ENCODE measurements at places on chromosomes 11 and 22. TPM values are rescaled to one million over a fixed set of nuclear protein-coding genes. Genes with fewer than 3 reads are reported as not detected.

Gene RAC2
- total RNA-seq = 6.0 TPM

GRCh38 chr11:13880634-13881033 is 81.9 kb upstream of the SPON1 start:
- ATAC-seq = no peak

DNA sequence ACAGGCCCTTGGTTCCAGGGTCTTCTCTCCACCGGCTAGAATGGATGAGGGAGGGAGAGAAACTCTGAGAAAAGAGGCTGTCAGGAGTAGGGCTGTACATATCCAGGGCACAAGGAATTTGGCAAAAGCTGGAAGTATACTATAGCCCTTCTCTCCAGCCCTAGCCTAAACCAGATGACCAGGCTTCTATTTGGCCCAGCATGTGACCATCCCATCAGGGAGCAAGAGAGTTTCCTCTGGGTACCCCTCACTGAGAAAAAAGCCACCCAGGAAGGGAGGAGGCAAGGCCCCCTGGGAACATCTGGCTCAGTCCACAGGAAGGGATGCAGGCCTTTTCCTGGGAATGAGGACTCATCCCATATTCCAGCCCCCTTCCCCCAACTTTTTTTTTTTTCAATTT is 8.3 kb downstream of the CD44 start:
- no peak for ATAC-seq

Gene TYR
- not detected for total RNA-seq

Gene ART5
- not detected for total RNA-seq

- no peak for ATAC-seq
Measured at GRCh38 chr11:16606784-16607674, 131.4 kb upstream of the C11orf58 start.

Gene KRTAP5-9
- total RNA-seq = not detected

GRCh38 chr11:12893787-12894672 is 115.1 kb upstream of the RASSF10 start:
- ATAC-seq = peak; percentile 45

GRCh38 chr11:64226507-64227051 is 505 bp downstream of the NUDT22 start:
- peak; percentile 27 for ATAC-seq

GRCh38 chr22:45399712-45400445 is 13.5 kb downstream of the SMC1B start:
- ATAC-seq = no peak

DNA sequence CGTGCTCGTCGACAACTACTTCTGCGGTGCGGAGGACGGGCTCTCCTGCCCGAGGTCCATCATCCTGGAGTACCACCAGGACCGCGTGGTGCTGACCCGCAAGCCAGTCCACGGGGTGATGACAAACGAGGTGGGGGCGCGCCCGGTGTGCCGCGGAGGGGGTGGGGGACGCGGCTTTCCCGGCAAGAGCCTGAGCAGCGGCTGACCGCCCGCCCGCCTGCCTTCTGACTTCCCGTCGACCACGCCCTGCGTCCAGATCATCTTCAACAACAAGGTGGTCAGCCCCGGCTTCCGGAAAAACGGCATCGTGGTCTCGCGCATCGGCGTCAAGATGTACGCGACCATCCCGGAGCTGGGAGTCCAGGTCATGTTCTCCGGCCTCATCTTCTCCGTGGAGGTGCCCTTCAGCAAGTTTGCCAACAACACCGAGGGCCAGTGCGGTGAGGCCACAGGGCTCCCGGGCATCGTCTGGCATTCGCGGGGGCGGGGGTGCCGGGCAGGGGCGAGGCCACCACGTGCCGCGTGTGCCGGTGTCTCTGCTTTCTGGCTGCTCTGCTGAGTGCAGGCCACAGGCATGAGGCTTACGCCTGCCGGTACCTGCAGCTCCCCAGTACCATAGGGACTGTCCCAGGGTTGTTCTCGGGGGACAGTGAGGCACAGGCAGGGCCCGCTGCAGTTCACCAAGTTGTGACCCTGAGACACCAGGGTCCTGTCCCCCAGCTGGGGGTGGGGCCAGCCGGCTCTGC is 28.5 kb upstream of the MUC5B start:
- ATAC-seq = no peak

DNA sequence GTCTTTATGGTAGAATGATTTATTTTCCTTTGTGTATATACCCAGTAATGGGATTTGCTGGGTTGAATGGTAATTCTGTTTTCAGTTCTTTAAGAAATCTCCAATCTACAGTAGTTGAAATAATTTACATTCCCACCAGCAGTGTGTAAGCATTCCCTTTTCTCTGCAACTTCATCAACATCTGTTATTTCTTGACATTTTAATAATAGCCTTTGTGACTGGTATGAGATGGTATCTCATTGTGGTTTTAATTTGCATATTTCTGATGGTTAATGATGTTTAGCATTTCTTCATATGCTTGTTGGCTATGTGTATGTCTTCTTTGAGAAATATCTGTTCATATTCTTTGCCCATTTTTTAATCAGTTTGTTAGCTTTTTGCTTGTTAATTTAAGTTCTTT is 901.2 kb downstream of the METTL15 start:
- no peak for ATAC-seq

DNA sequence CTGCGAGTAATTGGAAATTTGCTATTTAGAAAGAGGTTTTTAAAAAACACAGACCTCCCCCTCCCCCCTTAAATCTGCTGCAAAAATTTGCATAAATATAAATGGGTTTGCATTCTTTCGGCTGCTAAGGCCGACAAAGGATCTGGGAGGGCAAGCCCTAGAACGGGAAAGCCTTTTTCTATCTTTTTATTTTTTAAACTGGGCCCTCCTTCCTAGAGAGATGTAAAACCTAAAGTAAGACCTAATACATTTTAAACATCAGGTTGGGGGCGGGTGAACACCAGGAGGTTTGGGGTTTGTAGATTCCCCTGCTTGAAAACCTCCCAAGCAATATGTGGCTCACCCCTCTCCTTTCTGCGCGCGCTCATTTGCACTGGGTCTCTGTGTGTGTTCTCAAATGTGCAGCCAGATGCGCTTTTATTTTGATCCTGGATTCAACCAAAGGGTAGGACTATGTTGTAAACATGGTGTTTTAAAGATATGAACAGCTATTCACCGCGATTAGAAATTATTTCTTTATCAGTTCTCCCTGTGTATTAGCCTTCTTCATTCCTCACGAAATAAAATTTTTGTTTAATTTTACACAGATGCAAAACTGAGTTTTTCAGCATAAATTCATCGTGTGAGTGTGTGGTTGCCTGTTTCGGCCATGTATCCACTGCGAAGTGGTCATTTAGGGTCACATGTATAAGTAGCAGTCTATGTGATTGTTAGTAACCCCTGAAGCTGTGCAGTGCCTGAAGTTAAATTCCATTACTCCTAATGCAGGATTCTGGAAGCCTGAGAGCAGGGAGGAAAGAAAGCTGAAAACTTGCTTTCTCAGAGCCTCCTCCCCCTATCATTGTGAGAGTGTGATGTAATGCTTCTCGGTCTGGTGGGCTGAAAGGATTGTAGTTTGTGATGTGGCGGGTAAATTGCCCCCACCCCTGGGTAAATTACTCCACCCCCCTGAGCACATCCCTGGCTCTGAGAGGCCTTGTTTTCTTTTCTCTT is 988 bp downstream of the TNRC6B start:
- ATAC-seq = no peak

GRCh38 chr11:65744026-65744698 is 23.6 kb upstream of the RNASEH2C start:
- ATAC-seq = no peak

DNA sequence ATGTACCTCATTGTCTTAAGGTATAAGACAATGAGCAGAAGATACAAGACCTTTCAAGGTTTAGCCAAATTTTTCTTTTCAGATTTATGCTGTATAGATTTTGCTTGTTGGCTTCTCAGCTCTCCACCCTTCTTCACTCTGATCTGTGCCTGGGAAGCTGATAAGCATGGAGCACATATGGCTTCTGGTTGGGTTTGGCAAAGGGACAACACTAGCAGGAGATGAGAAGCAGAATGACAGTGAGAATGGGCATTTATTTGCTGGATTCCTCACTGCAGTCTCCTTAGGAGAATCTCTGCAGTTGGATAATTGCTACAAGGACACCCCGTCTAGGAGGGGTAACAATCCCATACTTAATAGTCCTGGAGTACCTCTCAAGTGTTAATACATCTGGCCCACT is 474.8 kb upstream of the CCDC90B start:
- no peak for ATAC-seq

Gene FHIP1B
- total RNA-seq = 13.0 TPM

DNA sequence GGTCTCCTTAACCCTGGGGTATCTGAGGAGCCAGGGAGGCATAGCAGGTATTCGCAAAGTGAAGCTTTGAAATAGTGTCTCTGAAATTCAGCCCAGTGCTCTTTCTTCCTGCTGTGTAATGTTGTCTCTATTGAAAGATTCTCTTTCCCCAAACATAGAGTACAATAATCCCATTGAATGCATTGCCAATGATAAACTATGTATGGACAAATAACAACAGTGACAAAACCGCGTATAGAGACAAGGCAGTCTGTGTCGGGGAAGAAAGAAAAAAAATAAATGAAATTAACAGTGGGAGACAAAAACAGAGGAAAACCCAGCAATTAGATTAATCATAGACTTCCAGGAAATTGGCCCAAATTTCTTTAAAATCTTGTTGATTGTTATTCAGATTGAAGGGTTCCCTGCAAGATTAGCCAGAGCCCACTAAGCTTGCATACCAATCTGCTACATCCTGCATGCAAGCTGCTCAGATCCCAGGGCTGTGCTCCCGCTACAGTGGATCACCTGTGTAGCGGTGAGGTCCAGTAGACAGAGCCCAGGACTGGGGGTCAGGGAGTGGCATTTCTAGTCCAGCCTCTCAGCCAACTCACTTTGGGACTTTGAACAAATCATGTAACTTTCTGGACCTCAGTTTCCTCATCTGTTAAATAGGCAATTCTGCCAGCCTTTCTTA is 492.8 kb downstream of the INSC start:
- ATAC-seq = no peak

Gene HSPB2
- total RNA-seq = 0.78 TPM

Gene HNRNPUL2
- 33.0 TPM for total RNA-seq

Gene OPCML
- 0.31 TPM for total RNA-seq

- no peak for ATAC-seq
Measured at GRCh38 chr22:40634119-40634903, 2.2 kb downstream of the MRTFA start.

DNA sequence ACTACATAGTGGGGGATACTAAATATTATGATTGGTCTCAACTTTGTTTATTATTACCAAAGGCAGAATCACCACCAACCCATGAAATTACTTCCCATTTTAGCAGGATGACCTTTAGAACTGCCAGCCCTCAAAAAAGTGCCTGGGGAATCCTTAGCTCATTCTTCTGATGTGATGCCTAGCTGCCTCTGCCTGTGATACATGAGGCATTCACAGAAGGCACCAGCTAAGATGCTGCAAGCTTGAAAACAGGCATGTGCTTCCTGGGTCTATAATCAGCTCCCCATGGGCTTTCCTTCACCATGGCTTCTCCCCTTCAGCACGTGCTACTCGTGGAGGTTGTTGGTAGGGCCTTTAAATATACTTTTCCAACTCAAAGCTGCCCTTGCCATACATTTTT is 50.4 kb upstream of the ARHGAP20 start:
- ATAC-seq = no peak

Gene KRTAP5-10
- total RNA-seq = not detected

Gene IGF2
- 8.7 TPM for total RNA-seq

GRCh38 chr11:69377953-69378302 is 84.0 kb downstream of the MYEOV start:
- no peak for ATAC-seq

Gene OR4C6
- not detected for total RNA-seq

GRCh38 chr11:1930462-1930830 is 10.9 kb downstream of the TNNT3 start:
- peak; percentile 37 for ATAC-seq

Gene GPHA2
- not detected for total RNA-seq

Gene OR52I2
- total RNA-seq = not detected

DNA sequence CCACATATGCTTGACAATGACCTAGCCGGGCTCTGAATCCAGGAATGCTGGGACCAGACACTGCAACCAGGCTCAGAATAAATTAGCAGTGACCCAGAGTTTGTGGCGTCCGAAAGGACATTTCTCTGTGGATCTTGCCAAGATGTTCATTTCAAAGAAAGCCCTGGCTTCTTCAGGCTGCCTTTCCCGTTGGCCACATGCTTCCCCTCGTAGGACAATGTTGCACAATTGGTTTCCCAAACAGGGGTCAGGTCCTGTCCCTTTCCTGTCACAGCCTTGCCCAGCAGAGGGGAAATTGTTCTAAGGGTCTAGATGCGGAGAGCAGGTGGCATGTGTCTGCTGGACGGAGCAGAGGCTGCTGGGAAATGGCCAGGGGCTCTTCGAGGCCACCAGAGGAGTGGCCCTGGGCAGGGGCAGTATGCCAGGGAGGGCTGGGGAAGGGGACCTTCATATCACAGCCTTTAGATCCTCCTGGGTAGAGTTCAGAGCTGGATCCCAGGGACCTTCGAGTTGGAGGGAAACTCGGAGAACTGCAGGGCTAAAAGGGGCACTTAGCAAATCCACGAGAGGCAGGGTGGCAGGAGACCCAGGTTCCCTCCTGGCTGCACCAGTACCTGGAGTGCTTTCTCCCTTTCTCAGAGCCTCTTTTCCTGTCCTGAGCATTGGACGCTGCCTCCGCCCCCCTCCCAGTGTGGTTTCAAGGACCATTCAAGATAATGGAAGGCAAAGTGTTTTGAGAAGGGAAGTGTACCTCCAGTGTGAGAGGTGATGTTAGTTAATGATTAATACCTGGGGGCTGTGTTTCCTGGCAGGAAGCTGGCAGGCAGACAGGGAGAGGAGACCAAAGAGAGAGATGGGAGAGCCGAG is 42.3 kb downstream of the C11orf96 start:
- ATAC-seq = no peak

Gene EED
- total RNA-seq = 11.7 TPM

Gene PRG2
- total RNA-seq = not detected

- ATAC-seq = no peak
Measured at GRCh38 chr22:48088926-48089536, 1326.6 kb downstream of the TBC1D22A start.

Gene GPR152
- total RNA-seq = not detected

DNA sequence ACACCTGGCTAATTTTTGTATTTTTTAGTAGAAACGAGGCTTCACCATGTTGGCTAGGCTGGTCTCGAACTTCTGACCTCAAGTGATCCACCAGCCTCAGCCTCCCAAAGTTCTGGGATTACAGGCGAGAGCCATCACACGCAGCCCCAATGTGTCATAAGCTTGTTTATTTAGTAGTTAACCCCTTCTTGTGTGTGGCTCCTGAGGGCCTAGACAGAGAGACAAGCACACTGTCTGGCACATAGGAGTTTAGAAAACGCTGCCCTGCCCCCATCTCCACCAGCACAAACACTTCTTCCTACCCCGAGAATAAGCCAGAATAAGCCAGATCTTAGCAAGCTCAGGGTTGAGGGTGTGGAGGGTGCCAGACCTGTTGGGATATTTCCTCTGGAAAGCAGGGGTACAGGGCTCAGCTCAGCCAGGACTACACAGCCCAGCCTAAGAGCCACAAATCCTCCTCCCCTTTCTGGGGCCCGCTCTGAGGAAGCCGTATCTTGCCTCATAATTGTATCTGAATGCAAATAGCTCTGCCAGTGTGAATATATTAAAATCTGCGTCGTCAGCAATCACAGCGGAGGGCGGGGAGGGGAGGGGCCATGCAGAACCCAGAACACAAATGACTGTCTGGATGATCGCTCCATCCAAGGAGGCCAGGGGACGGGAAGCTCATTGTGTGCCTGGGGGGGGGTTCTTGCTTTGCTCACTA is 247.3 kb downstream of the MN1 start:
- ATAC-seq = peak; percentile 39

Gene FREY1
- 2.3 TPM for total RNA-seq

Gene CARD16
- 3.0 TPM for total RNA-seq

Gene ZNF408
- 10.2 TPM for total RNA-seq
